ENCODE measurements at places on chromosomes 13 and 19.
A peak's percentile ranks its signal among the peaks of the same experiment; 100 is the strongest.

GRCh38 chr19:48111280-48111679 lies 663 bp upstream of the PLA2G4C start:
- no peak for DNase-seq

DNA sequence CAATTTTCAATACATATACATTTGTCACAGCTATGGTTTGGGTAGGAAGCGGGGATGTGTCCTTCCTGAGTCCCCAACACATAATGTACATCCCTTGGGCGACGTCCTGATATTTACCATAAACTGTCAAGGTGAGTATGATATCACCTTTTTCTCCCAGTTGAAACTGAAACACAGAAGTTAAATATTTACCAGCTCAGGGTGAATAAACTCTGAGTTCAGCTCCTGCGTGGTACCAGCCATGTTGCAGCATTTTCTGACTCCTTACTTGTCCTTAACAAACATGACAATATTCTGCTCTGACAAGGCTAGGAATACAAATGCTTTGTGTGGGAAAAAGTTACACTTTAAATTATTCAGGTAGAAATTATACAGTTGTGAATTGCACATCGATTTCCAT lies 294.2 kb downstream of the TEX29 start:
- DNase-seq, result no peak

DNA sequence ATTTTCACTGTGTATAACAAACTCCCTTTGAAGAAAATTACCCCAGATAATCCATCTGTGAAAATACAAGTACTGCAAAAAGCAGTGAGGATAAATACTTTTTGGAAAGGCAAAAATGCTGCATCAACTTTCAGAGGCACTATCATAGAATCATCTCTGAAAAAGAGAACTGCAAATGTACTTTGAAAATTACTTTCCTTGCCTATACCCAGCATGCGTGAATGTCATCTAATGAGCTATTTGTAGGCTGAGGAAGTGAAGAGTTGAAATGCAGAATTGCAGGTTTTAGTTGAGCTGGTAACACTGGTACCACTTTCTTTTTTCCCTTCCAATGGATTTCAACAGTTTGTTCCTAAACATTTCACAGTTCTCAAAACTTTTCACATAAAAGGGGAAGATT lies 196.7 kb downstream of the TBC1D4 start:
- no peak for DNase-seq

GRCh38 chr13:44930963-44931623 lies 58.2 kb downstream of the NUFIP1 start:
- DNase-seq, result peak; percentile 22

DNA sequence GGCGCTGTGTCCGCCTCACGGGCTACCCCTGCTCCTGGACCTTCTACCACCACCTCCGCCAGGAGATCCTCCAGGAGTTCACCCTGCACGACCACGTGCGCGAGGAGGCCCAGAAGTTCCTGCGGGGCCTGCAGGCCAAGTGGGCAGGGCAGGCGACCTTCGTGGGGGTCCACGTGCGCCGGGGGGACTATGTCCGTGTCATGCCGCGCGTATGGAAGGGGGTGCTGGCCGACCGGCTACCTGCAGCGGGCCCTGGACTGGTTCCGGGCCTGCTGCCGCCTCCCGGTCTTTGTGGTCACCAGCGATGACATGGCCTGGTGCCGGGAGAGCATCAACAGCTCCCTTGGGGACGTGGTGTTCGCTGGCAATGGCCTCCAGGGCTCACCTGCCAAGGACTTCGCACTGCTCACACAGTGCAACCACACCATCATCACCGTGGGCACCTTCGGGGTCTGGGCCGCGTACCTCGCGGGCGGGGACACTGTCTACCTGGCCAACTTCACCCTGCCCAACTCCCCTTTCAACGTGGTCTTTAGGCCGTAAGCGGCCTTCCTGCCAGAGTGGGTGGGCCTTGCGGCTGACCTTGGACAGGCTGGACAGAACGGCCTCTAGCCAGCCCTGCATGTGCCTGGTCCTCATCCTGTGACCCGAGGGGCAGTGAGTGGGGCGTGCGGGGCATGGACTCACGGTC lies 7.8 kb upstream of the NTN5 start:
- DNase-seq, result no peak

- no peak for DNase-seq
These were observed 10.4 kb downstream of the XAB2 start for GRCh38 chr19:7618771-7619510.

DNA sequence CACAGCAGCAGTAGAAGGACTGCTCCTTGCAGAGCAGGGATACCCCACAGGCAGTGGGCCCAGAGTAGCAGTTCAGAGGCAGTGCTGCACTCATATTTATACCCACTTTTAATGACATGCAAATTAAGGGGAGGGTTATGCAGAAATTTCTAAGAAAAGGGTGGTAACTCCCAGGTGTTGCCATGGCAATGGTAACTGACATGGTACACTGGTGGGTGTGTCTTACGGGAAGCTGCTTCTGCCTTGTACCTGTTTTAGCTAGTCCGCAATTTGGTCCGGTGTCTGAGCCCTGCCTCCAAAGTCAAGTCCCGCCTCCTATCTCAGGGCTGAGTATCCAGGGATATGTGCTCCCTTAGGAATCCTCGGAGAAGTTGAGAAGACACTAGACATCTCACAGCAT lies 79.2 kb upstream of the UQCRFS1 start:
- no peak for DNase-seq

DNA sequence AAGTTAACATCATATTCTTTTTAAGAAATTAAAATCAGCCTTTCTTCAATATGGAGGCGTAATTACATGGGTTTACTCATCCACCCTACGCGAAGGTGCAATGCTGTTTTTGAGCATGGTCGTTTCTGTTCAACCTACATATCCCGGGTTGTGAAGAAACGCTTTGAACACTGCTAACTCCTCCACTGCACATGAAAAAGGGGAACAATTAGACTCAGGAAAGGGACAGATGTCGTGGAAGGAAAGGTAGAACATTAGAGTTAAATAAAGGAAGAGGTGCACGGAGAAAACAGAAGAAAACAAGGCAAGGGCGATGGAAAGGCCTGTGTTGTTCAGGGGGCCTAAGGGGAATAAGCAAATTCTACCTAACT lies 4.1 kb downstream of the ZIC5 start:
- no peak for DNase-seq

DNA sequence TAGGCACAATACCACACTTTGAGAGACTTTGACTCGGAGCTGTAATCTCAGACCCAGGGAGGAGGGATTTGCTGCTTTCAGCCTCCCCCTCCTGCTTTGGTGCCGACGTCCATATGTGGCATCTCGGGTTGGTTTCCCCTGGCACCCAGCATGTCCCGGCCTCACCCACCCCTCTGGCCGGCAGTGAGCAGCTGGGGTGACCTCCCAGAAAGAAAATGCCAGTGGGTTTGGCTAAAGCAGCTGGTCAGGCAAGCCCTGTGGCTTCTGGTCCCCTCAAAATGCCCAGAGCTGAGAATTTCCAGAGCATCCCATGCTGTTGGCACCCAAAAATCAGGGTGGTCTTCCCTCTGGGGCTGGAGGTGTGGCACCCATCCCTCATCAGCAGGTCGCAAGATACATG lies 34.1 kb downstream of the INSR start:
- no peak for DNase-seq

DNA sequence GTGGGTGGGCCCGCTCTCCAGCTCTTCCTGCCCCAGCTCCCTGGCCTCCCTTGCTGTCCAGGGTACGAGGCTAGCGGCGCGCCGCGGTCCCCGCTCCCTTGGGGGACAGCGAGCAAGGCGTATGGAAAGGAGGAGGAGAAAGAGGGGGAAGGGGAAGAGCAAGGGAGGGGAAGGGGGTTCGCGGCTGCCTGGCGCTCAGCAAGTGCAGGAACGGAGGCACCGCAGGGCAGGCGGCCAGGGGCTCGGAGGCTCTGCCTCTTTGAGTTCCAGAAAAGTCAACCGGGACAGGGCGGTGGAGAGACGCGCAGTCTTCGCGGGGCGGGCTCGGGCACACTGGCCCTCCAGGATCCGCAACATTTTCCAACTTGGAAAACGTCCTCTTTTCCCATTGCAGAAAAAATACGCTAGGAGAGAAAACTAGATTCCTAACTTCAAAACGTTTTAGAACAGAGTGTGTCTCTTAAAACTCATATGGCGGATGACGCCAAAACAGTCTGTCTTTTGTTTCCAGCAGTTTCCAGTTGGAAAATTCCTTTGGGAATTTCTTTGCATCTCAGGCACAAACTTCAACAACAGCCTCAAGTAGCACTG lies 23.1 kb upstream of the TNFRSF19 start:
- no peak for DNase-seq

GRCh38 chr19:1746401-1747284 lies 6.7 kb upstream of the ONECUT3 start:
- no peak for DNase-seq

DNA sequence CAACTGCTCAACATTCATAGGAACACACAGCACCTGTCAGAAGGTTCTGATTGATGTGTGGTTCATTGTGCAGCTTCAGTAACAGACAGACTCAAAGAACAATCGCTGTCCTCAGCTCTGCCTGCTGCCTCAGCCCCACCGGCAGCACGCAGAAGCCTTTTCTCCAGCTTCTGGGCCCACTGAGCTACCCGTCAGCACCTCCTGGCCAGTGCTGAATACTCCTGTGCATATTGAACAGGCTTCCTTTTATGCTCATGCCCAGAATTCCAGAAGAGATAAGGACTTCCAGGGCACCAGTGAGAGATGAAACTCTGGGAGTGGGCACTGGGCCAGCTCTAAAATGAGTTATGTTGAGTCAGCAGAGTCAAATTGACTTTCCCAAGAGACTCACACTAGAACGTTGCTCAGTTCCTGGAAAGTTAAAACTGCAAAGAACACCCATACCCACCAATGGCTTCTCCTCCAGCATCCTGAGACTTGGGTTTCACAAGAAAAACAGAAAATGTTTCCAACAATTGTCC lies 119.3 kb downstream of the COL4A1 start:
- DNase-seq, result no peak

DNA sequence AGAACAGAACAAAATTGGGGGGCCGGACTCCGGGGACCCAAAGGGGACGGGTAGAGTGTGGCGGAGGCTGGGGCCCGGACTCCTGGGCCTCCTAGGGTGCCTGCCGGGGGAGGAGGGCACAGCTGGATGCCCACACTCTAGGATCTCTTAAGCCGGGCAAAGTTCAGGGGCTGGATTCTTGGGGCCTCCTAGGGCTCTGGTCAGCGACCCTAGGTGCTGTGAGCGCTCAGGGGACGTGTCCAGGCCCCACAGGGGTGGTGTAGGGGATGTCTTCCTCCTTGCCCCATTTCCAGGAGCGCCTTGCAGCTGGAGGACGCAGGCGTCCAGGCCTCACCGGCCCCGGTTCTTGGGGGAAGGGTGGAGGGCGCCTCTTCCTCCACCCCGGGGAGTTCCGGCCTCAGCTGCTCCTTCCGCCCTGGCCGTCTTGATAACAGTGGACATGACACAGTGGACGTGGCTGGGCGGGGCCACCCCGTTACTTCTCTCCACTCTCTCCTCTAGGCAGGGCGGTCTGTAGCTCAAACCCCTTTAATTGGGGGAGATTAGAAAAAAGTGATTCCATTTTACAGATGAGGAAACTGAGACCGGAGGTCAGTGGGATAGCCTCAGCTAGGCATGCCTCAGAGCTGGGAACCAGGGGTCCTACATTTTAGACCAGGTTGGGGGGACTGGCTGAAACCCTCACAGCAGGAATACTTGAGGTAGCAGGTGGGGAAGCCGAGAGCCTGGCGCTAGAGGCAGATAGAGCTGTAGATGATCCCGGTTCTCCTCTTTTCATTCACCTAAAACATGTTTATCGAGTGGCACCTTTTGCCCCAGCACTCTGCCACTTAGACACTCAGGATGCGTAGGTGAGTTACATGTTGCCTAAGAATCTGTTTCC lies 705 bp downstream of the STXBP2 start:
- no peak for DNase-seq

- DNase-seq, result no peak
These were observed 29.5 kb upstream of the SIN3B start for GRCh38 chr19:16799740-16800139.

Measured in NCI-H2107 (cell line).